RPMI8226 (cell line): ENCODE measurements at places on chromosomes 4 and X.

- DNase-seq = no peak
Observed at GRCh38 chr4:111441687-111442086, 703.6 kb upstream of the FAM241A start.

DNA sequence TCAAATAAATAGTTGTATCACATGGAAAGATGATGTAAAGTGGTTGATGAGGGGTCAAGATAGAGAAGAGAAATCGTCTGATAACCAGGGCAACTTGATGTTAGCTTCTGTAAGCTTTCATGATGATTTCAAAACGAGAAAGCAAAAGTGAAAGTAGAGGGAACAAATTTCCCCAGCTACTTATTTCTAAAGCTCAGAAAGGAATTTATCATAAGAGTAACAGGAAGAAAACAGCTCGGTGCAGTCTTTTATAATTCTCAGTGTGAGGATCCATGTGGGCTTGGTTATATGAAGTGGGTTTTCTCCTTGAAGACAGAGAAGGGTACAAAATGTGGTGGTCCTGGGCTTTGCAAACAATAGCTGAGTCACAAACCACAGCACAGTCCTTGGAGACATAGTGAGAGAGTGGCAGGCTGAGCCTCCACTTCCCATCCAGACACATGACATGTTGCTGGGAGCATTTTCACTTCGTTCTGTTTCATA lies 32.1 kb upstream of the GLRA2 start:
- peak; percentile 7 for DNase-seq

DNA sequence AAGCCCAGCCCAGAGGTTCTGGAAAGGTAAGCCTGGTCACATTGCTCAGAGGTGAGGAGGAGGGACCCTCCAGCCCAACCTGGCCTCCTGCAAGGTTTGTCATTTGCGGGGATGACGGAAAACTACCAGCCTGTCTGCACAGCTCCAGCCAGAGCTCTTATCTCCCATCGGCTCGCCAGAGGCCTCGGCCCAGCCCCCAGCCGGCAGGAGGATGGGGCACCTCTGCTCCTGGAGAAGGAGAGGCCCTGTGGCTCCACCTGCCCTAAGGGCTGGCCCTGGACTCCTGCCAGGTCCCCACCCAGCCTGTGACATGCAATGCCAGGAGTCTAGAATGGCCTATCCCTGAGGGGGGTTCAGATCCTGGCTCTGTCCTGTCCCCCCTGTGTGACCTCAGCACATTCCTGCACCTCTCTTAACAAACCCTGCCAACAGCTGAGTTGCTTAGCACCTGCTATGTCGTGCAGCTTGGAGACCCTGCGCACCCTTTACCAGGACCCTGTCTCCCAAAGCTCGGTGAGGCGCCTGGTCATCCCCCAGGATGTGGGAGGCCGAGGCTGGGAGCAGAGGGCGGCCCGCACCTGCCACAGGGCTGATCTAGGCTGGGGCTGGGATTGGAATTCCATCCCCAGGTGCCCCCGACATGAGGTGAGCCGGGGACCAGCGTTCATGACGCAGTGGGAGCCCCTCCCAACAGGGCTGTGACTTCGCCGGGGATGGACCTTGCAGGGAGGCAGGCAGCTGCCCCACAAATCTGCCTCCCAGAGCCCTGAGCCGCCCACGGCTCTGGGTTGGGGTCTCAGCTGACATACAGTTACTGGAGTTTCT lies 14.4 kb downstream of the ADRA2C start:
- no peak for DNase-seq

- no peak for DNase-seq
Observed at GRCh38 chr4:124487651-124488050, 224.9 kb downstream of the ANKRD50 start.

- DNase-seq = no peak
Observed at GRCh38 chr4:100881283-100881682, 363.5 kb upstream of the EMCN start.

DNA sequence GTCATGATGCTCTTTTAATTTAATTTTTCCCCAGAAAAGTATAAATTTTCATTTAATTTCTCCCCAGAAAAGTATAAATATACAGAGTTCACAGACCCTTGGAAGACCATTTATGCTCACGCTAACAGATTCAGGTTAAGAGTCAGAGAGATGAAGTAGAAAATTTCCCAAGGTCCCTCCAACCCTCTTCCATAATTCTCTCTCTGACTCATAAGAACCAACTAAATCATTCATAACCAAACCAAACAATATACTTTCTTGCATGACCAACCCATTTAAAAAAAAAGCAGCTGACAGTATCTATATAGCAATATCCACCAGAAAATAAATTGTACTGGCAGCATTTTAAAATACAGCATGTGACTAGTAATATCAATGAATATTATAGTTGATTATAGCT lies 3.9 kb downstream of the KLHL8 start:
- no peak for DNase-seq

DNA sequence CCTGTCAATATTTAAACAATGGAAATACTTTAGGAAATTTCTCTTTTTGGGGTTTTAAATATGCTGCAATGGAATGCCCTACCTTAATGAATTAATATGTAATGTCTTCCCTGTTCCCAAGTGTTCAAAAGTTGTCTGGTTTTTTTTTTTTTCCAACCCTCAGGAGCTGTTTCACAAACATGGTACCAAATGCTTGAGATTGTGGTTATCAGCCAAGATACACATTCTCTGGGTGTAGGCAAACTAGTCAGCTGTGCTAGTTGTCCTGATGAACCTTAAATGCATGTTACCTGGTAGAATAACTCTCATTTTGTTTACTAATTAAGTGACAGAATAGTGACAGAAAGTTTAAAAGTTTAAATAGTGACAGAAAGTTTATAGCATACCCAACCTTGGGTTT lies 50.7 kb downstream of the FHL1 start:
- DNase-seq = no peak

- DNase-seq = peak; percentile 12
Observed at GRCh38 chr4:75514949-75515612, 808 bp downstream of the THAP6 start.

DNA sequence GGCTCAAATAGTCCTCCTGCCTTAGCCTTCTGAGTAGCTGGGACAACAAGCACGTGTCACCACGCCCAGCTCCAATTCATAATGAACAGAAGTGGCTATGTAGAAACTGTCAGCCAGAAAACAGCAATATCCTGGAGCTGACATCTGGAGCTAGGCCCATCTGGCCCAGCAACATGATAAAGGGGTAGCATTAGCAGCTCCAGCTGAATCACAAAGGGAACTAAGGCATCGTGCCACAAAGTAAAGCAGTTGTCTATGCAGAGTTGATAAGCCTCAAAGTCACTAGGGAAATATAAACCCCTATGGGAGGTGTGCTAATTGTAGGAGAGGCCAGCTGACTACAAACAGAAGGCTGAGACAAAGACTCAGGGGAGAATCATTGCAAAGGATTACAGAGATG lies 270.5 kb upstream of the GPC4 start:
- DNase-seq = no peak

DNA sequence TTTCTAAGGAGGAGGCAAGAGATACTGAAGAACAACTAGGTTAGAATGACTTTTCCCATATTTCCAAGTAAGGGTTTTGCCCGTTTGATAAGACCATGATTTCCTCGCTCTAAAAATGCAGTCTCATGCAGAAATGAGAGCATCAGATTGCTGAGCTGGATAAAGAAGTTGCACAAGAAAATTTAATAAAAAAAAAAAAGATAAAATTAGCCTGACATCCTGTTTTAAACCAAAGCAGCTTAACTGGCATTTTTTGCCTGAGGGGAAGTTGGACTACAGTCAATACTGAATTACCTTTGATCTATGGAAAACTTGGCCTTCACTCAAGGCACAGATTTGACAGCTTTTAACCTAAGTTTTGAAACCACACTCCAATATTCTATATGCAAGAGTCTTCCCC lies 208.4 kb downstream of the GASK1B start:
- DNase-seq = no peak

- DNase-seq = no peak
Observed at GRCh38 chr4:184395971-184396391, 78.4 kb downstream of the IRF2 start.

DNA sequence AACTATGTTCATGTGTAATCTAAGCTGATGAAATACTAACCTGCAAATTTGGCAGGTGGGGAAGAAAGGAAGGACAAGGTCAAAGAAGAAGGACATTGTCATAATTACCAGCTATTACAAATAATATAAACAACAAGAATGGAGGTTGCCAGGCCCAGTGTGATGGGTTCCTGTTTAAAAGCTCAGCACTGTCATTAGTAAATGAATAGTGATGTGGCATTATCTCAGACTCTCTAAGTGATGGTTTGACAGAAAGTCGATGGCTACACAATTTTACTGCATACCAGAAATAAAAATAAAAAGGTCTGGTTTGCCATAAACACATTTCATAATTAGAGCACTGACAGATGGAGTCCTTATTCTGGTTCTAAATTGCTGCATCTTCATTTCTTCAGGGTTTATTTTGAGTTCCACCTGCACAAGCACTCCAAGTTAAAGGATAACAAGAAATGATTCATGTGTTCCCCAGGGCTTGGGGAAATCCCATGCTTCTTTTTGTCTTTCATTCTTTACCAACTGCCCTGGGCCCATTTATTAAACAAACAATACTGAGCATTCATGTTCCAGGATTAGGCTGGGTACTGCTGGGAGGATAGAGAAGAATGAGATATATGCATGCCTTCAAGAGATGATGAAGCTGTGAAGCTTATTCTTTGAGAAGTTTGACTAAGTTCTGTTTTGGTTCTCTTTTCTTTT lies 367.8 kb upstream of the RASGEF1B start:
- no peak for DNase-seq

DNA sequence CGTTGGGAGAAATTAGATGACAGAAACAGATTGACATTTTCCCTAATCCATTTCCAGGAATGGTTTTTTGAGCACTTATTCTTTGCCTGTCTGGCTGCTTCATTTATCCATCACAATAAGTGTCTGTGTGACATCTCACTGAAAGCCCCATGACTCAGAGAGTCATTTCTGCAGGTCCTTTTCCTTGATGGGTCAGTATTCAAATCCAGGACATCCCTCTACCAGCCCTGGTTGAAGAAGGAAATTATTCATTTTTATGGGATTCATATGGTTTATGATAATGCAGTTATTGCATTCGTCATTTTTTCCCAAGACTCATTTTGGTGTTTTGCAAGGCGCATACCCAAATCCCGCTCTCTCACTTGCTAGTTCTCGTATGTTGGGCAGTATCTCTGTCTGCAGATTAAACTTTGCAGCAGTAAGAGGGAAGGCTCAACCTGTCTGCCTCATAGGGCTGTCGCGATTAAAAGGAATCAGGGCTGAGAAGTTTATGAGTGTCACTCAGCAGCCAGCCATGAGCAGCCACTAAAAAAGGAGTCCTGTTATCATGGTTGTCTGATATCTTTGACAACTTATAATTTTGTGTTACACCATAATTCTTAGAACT lies 44.0 kb downstream of the GYG2 start:
- DNase-seq = no peak

GRCh38 chr4:128502818-128503527 lies 215.4 kb upstream of the PGRMC2 start:
- DNase-seq = no peak

- DNase-seq = no peak
Observed at GRCh38 chr4:187251896-187252295, 528.2 kb upstream of the FAT1 start.

DNA sequence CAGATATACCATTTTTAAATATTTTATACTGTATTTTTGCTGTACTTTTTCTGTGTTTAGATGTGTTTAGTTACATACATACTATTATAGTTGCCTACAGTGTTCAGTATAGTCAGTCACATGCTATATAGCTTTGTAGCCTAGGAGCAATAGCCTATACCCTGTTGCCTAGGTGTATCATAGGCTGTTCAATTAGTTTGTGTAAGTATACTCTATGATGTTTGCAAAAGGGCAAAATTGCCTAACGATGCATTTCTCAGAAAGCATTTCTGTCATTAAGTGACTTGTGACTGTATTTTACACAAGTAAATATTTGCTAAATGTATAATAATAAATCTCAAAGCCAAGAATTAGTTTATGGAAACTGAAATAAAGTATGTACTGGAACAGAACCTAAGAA lies 9.5 kb downstream of the ETFDH start:
- no peak for DNase-seq
